ENCODE measurements at places on chromosomes 2 and 18.

- no peak for DNase-seq
Measured at GRCh38 chr2:10879624-10880585, 31.8 kb upstream of the KCNF1 start.

GRCh38 chr2:102365763-102366162, 10.2 kb downstream of the IL18R1 start:
- DNase-seq, result no peak

GRCh38 chr2:64625299-64626145, 28.2 kb downstream of the SERTAD2 start:
- DNase-seq, result no peak

DNA sequence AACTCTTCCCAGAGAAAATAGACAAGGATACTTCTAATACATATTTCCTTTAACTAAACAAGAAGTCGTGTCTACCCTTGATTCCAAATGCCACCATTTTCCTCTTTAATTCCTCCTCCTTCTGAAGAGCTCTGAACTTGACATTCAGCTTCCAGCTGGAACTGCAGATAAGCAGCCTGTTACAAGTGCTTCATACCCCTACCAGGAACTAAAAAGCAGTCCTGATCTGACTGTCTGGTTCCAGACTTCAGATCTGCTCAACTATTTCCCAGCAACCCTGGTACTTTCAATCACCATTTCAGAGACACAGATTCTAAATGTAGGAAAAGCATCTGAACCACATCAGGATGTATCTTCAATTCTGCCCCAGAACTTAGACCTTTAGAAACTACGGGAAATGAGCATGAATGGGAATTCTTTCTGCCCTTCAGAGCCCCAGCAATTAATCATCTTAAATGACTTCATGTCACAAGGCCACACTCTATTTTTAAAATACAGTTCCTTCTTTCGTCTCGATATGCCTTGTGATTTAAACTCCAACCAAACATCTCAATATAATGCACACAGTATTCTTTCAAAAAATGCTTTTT, 159.5 kb downstream of the L3MBTL4 start:
- DNase-seq, result no peak

GRCh38 chr2:78260861-78261260, 738.7 kb upstream of the LRRTM4 start:
- no peak for DNase-seq

DNA sequence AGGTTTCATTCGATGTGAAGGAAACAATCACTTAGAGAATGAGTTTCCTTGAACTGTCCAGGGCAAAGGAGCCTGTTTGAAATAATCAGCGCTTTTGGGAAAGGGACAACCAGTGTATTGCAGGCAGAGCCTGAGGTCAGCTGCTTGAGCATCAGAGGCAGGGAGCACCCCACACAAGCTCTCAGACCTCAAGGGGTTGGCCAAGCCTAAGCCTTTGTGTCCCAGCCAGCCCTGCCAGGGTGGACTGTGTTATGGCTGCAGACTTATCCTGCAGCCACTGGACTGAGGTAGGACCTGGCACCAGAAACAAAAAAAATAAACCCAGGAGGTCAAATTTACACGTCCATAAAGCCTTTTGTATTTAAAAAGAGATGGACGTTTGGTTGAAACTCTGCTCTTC, 228.3 kb downstream of the SEPTIN10 start:
- DNase-seq, result no peak

DNA sequence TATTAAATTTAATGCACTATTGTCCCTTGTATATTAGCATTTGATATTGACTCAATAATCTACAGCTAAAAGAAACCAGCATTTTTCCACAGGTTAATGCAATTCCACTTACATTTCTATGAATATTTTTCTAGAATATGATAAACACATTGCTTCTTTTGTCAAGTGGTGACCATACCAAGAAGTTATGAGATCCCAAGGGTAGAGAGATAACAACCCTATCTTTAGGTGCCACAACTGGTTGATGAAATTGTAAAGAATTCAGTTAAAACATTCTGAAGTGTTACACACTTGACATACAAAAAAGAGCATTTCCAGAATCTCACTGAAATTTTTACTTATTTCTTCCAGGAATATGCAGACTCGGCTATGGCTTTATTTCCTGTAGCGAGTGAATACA, 56.0 kb downstream of the ABCG8 start:
- no peak for DNase-seq

DNA sequence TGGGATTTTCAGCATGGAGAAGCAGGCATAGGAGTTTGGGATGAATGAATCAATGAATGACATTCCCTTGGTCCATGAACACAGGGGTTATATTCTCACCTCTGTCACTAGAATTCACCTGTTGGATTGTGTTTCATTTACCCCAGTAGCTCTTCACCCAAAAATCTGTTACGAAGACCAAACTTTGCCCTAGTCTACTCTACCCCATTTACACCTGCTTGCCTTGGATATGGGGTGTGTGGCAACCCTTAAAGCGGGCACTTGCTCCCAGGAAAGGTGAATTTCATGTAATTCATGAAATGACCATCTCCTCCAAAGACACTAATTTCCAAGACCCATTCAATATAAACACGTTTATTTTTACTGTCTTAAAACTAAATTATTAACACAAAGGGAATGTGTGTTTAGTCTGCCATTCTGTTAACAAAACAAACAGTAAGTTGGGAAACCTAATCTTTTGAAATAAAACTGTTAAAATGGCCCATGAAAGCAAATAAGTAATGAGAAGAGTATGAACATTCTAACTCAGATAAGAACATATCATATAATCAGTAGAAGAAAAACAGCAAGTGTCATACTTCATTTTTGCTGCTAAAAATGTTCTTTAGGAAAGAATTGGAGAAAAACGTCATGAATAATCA, 268.0 kb downstream of the NAPG start:
- DNase-seq, result no peak

- DNase-seq, result no peak
Measured at GRCh38 chr2:120552800-120553481, 182.7 kb upstream of the GLI2 start.

GRCh38 chr2:28991460-28991859, 10.4 kb downstream of the TOGARAM2 start:
- DNase-seq, result no peak

DNA sequence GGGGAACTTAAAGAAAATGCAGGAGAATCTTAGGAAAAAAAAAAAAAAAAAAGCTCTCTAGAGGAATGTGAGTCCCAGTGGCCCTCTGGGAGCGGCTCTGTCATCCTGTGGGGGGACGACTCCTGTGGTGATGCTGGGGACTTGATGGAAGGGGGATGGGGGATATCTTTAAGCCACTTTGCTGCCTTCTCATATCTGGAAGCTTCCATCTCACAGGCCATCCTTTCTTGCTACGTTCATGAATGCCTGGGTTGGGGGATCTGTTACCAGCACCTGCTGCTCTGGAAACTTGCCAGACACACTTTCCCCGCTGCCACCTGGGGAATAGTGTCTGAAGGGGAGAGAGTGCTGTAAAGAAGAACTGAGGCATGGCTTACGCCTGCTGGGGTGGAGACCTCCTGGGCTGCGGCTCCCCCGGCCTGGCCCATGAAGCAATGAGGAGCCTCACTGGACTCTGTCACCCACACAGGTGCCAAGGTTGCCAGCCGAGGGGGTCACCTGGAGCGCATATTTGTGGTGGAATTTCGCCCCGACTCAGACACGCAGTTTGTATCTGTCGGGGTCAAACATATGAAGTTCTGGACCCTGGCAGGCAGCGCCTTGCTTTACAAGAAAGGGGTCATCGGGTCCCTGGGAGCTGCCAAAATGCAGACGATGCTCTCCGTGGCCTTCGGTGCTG, 92.8 kb downstream of the RTN4 start:
- no peak for DNase-seq
